Cortex of kidney (tissue), 1 donor: ENCODE measurements at places on chromosomes 2 and 18.

DNA sequence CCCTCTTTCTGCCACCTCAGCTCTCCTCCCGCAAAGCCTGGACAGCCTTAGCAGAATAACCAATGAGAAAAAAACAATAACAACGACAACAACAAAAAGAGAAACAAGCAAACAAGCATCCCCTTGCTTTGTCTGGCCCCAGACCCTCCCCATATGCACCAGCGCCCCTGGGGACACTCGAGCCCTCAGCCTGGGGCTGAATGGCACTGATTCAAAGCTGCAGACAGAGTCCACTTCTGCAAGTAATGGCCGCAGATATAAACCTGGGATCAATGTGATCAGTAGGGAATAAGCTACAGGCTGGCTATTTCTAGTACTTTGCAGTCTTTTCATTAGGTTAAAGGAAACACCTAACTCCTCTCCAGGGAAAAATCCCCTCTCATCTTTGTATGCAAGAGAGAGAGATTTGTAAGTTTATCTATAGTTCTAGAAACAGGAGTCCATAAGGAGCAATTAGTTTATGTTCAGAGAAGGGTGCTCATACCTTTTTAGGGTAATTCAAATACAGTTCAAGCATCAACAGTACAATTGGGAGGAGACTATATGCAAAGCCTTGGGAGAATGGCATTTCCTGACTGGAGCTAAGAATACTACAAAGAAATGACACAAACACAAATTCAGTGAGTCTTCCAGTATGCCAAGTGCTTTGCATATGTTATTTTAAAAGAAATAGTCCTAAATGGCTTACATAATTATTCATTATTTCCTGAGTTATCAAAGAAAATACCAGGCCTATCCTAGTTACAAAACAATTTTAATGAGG is 122.3 kb upstream of the DDX18 start:
- DNase-seq, result no peak

GRCh38 chr2:191149391-191149790 is 1.4 kb downstream of the STAT4 start:
- DNase-seq, result no peak

DNA sequence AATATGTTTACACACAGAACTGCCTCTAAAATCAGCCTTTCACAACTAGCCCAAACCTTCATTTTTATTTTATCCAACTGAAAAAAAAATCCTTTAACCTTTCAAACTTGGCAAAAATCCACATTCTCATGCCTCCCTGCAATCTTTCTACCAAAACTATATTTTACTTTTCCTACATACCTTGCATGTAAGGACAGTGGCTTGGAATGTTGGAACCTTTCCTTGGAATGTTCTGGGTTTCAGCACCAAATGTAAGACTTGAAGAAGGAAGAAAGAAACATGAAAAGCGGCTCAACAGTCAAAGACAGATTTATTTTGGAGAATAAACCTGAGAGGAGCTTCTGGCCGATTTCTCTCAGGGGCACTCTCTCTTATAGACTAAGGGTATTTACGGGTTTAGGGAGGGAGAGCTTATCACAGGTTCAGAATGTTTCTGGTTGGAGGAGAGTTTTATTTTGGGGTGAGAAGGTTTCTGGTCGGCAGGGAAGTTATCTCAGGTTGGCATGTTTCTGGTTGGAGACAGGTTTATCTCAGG is 79.7 kb downstream of the RRM2 start:
- DNase-seq, result no peak

DNA sequence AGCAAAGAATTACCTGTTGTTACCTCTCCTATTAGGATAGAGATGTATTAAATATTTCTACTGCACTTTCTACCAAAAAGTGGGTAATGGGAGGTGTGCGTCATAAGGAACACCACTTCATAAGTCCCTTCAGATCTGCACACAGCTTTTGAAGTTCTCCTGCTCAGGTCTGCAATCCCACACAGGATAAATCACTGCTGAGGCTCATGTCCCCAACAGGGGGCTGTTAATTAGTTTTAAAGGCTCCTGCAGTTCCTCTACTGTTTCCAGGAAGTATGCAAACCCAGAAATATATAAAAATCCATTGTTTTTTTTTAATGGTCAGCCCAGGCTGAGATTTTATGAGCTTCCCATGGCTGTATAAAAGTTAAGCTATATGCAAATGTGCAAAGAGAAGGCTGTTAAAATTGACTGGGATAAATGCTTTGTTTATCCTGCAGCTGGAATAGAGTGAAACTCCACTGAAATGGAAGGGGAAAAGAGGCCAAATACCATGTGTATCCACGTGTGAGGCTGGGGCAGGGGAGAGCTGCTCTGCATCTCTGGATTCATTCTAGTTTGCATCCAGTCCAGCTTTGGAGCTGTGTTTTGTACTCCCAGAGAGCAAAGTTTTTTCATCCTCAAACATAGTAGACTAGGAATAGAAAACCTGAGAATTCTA is 903.7 kb downstream of the TDRD15 start:
- no peak for DNase-seq

- no peak for DNase-seq
Measured at GRCh38 chr2:98479371-98479770, 34.7 kb downstream of the INPP4A start.

GRCh38 chr18:9722691-9723090 is 14.6 kb downstream of the RAB31 start:
- DNase-seq, result no peak
